NCI-H524 (cell line): ENCODE measurements at places on chromosomes 12 and 14.

GRCh38 chr14:104187931-104188726, 49.7 kb downstream of the KIF26A start:
- DNase-seq: no peak

DNA sequence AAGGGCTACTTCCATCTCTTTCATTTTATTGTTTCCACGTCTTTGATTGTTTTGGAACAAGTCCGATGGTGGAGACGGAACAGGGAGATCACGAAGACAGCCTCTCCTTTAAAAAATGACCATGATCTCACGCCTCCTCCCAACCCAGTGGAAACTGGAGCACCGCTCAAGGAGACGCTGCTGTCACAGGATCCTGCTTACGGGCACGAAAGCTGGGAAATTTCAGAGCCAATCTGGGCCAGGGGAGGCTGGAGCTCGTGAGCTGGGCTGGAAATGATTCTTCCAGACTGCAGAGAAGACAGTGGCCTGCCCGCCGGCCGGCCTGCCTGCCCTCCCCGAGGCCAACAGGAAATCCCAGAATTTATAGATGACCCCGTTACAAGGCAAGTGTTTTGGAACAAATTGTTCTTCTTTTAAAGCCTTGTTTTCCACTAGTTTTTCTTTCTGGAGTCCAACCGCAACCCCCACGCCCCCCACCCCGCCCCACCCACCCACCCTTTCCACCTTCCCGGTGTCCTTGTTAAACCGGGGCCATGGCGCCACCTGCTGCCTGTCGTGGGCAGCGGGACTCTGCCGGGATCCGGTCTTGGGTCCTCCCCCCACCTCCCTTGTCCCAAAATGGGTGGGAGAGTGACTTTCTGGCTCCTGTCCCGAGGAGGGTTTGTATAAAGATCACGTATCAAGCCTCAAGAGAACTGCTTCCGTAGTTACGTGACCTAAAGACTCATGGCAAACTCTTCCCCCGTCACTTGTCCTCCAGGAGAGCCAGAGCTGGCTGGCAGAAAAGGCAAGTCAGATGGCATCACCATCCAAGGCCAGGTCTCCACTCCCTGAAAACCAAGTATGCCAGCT, 40.3 kb downstream of the MAP1LC3B2 start:
- DNase-seq: peak; percentile 11

- no peak for DNase-seq
Observed at GRCh38 chr14:34665785-34666435, 36.0 kb upstream of the SNX6 start.

GRCh38 chr12:53097564-53098353, at the start of gene IGFBP6:
Gene IGFBP6, plus strand, starts transcription at chr12:53097667. Its CDS starts 51 bp downstream, at chr12:53097718.
- DNase-seq: peak; percentile 50

GRCh38 chr12:122743895-122744525, 8.6 kb upstream of the DENR start:
- DNase-seq: no peak

DNA sequence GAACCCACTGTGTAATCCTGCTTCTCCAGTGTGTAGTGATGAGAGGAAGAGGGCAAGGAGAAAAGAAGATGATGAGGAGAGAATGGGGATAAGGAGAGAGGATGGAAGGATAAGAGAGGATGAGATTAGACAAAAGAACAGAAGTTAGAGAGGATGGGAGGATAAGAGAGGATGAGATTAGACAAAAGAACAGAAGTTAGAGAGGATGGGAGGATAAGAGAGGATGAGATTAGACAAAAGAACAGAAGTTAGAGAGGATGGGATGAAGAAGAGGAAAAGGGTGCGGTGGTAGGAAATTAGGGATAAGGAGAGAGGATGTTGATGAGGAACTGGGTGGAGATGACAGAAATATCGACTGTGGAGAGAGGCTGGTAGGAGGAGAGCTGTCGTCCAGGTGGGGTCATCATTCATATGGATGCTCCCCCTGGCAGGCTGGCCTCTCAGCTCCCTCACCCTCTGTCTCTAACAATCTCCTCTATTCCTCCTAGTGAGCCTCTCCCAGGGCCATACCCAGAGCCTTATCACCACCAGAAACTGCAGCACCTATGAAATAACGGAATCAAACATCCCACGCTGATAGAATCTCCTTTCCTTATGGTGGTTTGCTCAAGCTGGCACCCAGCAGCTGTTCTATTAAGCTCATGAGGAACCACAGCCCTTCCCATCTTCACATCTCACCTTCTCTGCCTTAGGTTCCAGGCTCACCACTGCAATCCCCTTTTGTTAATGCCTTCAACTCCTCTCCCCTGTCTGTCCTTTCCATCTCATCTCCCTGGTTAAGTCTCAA, 6.0 kb upstream of the CIROP start:
- DNase-seq: peak; percentile 48

GRCh38 chr12:49669796-49670195, 37.4 kb downstream of the FMNL3 start:
- DNase-seq: no peak

DNA sequence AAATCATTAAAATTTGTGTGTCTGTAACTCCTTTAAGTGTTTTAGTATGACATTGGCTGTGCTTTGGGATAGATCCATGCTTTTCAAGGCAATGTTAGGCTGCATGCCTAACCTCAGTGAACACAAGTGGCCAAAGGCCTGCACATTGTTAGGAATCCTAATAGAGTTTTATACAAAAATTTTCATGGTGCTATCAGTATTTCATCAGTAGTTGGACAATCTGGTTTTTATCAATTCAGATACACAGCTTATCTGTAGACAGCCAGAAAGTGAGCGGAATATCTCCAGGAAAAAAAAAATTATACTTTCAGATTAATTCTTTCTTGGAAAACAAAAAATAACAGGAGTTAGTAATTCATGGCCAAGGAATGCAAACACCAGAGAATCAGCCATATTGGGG, 324.0 kb upstream of the PDE3A start:
- no peak for DNase-seq

GRCh38 chr12:12138203-12139154, 67.7 kb downstream of the BCL2L14 start:
- no peak for DNase-seq

DNA sequence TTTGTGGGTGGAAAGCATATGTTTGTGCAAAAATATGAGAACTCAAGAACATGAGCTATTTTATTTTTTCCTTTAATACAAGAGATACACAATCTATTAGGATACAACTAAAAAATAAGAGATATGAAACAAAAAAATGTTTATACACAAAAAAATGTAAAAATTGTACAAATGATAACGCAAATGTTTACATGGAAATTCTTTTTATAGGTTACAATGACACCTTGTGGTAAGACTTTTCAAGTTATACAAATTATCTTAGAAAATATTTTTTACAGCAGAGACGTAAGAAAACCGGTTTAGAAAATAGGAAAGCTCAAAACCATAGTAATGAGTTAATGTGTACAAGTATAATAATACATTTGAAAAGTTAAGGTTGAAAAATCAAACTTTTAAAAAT, 25.5 kb downstream of the CEP83 start:
- no peak for DNase-seq

DNA sequence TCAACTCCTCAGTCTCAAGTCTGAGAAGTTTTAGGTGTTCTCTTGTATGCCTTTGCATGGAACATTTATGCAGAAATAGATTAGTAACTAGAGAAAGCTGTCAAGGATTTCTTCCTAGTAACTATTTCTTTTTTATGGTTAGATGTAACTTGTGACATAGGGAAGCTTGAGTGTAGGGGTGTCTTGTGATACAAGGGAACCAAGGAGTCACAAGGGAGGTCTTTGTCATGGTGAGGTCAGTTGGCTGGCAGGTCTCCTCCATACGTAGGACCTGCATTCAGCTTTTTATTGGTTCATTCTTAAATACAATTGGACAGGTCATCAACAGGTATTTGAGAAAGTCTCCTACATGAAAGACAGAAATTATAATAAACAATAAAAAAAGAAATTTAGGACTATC, 394.0 kb upstream of the CCDC196 start:
- DNase-seq: no peak

DNA sequence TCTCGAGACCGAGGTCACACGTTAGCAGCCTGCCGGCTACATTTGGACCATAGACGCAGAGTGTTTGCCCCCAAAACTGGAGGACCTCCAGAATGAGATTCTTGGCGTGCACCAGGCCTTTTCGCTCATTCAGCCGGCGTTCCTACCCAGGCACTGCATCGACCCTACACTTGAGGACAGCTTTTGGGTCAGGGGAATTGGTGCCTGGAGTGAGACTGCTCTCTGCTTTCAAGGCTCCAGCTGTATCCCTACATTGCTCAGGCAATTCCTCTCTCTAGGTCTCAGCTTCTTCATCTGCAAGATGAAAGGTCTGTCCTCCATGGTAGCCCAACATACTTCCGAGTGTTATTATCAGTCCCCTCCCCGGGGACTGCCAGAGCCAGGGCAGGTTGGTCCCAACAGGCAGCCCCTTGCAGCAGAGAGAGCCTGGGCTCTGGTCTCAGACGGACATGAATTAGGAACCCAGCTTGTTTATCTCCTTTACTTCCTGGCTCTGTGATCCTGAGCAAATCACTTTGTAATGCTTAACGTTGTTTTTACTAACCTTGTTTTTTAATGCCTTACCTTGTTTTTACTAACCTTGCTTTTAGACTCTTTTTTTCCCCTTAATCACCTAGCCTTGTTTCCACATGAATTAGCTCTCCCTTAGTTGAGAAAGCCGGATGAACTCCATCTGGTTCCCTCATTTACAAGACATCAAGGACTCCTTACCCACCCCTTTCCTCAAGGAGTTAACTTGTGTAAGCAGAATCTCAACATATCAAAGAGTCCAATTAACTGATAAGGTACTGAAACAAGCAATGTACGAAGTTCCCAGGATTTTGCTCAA, 892 bp downstream of the TCHP start:
- DNase-seq: no peak

DNA sequence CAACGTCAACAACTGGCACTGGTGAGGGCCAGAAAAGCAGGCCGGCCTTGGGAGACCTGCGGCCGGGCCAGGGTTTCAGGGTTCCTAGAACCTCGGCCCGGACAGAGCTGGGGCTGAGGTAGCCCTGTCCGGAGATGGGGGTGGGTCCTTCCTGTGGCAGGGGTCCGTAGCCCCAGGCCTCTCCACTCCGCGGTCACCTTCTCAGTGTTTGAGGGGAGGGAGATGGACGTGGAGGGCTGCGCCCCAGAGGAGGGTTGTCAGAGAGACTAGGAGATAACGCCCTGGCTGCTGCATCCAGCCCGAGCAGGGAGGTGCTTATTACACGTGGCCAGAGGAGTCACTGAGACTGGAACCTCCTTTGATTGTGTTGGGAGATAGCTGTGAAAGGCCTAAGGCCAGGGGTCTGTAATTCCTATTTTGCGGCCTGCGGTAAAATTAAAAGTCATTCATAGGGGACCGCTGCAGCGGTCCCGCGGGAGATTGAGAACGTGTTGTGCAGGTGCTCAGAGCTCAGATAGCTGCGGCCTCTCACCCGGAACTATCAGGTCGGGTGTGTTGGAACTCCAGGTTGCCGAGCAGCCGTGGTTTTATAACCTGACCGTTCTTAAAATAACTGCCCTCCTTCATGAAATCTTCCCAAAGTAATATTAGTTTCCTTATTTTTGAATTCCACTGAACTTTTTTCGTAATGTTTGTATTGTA, 507 bp downstream of the AHSA1 start:
- peak; percentile 60 for DNase-seq

DNA sequence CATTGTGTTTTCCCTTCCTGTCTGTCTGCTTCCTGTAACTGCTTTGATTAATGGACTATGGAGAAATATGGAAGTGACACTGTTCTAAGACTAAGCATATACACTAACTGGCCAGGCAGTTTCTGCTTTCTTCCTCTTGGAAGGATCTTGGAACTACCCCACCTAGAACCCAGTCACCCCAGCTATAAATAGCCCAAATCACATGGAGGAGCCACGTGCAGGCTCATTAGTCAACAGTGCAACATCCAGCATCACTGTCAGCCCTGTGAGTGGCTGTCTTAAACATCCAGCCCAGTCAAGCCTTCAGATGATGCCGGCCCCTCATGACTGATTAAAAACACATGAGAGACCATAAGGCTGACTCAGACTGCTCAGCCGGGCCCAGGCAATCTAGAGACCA, 39.2 kb downstream of the BCAT1 start:
- no peak for DNase-seq

DNA sequence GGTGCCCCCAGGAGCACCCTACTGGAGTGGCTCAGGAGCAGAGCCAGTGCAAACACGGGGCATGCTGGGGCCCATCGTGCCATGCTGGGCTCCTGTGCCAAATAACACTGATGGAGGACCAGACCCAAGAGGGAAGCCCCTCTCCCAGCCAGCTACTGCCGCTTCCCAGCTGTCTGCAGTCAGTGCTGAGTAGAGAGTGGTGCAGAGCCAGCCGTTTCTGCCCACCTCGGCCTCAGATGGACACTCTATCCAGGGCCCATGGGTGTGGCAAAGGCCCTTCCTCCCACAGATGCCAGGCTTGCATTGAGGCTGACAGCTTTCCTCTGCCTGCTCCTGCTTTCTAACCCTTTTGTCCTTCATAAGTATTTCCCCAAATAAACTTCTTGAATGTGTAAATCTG, 13.2 kb downstream of the CLBA1 start:
- peak; percentile 38 for DNase-seq

DNA sequence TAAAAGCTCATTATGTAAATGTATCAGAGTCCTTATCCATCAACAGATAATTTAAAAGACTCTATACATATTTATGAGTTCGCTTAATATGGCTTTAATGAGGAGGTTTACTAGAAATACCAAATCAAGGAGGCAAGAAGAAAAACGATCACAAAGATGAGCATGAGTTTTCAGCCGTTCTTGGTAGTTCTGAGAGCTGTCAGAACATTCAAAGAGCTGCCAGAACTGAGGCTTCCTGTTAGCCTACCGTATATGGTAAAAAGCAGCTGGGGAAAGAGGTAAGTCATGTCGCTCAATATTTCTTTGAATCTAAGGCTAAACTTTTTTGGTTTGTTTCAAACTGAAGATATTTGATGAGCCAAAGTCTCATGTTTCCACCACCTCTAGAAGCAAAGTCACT, 115.3 kb upstream of the PLXNC1 start:
- DNase-seq: no peak

DNA sequence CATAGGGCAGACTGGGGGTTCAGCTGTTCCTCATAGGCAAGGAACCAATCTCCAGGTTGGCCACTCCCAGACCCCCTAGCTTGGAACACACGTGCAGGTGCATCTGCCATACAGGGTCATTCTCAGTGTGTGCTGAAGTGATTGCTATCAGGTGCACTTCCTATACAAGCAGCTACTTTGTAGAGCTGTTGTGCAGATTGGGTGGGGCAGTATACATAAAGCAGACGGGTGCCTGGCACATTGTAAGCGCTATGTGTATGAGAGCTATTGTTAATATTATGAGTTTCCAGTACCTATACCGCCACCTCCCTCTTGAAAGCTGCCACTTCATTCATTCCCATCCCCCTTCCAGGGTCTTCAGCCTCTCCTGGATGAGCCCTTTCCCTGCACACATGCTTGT, 17.3 kb downstream of the IRF2BPL start:
- DNase-seq: no peak

- no peak for DNase-seq
Observed at GRCh38 chr12:52300796-52301691, 9.7 kb upstream of the KRT81 start.

DNA sequence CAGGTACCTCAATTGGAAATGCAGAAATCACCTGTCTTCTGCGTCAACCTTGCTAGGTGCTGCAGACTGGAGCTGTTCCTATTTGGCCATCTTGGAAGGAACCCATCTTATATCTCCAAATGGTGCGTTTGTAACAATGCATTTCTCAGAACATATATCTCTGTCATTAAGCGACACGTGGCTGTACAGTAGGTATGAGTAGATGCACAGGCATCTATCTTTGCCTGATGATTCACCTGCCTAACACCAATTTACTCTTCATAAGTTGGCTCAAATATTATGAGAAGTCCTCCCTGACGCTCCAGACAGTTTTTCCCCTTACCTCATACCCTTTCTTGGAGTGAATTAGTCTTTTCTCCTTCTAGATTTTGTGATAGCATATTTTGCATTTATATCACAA, 44.2 kb downstream of the GPR137C start:
- no peak for DNase-seq
